ENCODE measurements at places on chromosomes 3 and 15.

DNA sequence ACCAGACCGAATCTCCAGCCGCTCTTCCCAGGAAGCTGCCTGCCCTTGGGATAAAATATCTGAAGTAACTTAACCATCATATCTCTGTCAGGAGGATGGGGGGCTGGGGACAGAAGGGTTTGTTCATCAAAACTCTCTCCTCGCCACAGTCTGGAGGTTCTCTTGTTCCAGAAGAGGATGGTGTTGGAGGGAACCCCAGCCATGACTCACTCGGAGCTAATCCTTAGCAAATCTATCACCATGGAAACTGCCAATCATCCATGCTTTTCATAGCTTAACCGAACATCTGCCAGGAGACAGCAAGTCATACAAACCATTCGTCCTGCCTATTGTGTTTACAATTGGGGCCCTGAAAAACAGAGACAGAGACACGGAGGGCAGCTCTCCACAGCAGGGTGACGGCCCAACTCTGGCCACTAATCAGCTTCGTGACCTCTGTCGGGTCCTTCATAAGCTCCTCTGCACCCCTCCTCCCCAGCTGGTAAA, 73.8 kb upstream of the HEG1 start:
- peak; percentile 98 for DNase-seq

DNA sequence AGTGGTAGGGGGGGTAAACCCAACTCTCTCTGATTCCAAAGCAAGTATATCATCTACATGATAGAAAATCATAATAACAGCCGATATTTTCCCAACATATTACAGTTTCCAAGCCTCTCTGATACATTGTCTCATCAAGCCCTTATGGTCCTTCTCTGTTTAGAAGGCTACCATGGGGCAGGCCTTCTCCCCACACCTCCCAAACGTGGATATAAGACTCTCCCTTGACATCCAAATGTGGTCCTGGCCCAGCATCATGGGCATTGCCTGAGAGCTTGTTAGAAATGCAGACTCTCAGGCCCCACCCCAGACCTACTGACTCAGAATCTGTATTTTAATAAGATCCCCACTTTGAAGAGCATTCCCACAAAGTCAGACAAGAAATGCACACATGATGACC, 17.7 kb upstream of the CCR9 start:
- no peak for DNase-seq

DNA sequence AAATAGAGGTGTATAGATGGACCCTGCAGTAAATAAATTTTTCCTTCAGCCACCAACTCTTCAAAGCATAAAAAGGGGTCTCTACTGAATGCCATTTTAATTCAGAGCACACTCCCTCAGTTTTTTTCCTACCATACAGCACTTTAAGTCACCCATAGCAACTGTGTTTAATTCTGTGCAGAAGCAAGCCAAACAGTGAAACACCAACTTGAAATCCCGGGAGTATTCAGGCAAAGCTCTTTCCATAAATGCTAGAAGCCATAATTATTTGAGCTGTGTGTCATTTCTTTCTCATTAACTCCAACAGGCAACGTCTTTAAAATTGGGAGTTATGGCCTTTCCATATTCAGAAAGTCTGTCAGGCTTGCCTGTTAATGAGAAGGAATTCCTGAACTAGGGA, 562.1 kb downstream of the GRM7 start:
- DNase-seq: no peak

DNA sequence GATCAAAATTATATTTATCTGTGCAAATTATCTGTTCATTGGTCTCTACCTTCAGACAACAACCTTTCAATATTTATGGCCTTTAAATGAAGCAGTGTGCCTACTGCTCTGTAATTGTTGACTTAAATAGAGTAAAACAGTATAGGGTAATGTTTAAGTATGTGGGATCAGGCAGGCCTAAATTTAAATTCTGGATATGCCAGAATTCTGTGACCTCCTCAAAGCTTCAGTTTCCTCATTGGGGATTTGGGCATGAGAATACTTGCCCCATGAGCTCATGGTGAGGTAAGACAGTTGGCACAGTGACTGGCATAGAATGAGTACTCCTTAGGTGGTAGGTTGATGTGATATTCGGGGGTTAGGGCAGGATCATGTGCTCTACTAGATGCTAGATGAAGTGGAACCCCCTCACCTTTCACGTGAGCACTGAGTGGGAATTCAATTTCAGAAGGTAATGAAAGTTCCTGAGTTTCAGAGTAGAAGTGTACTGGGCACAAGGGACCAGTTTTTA, 14.9 kb downstream of the ARL8B start:
- peak; percentile 26 for DNase-seq

DNA sequence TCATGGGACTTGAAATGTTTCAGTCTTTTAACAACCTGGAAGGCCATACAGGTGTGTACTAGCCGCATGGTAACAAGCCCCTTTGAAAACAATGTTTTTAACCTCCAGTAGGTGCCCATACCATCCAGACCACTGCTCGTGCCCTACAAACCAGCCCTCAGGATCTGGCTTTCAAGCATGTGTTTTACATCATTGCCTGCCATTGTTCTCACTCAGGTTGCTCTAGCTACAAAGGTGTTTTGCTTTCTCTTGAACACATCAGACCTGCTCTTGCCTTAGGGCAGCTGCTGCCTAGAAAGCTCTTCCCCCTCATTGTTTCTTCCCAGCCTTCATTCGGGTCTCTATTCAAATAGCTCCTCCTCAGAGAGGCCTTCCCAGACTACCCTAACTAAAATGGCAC, 32.3 kb upstream of the MAP3K13 start:
- no peak for DNase-seq

DNA sequence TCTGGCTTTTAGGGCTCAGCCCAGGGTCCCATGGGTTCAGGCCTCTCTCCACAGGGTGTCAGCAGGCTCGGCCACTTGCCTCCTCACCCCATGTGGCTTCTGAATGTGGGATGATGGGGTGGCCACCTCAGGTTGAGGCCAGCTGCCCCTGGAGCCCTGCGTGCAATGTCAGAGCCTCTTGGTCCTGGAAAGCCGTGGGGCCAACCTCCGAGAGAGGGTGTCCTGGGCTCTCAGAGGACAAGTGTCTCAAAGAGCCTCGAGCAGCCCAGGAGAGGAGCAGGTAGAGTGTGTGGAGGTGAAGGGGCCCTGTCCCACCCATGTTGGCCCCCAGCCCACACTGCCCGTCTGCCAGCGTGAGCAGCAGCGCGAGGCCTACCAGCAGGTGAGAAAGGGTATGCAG, 86.0 kb downstream of the PLXNA1 start:
- DNase-seq: no peak

- no peak for DNase-seq
These were observed 323.5 kb downstream of the ERC2 start for GRCh38 chr3:56144805-56145204.

GRCh38 chr3:160372780-160373179, 26.2 kb downstream of the IFT80 start:
- no peak for DNase-seq

DNA sequence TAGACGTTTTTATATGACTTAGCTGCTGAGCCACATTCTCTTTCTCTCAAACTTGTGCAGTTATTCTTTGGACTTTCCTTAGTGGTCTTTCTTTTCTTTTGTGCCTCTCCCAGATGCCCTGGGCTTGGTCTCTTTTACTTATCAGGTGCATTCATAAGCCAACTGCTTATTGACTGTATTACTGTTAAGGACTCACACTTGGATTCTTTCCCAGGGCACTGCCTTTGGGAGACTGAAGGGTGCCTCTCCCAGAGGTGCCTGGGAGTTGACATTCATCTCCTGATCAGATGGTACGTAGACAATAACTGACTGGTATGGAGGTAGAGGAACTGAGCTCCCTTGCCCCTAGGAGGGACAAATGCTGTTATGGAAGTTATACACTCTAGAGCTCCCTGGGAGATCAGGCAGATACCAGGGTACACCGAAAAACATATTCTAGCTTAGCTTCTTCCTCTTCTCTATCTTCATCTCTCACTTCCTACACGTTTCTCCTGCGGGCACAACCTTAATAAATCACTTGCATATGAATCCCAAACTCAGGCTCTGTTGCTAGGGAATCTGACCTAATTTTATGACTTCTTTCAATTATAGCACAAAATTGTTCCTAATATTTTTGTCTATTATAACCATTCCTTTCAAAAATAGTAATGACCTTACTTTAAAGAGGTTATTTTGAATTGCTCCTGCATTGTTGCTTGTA, 24.7 kb downstream of the PARP15 start:
- no peak for DNase-seq

DNA sequence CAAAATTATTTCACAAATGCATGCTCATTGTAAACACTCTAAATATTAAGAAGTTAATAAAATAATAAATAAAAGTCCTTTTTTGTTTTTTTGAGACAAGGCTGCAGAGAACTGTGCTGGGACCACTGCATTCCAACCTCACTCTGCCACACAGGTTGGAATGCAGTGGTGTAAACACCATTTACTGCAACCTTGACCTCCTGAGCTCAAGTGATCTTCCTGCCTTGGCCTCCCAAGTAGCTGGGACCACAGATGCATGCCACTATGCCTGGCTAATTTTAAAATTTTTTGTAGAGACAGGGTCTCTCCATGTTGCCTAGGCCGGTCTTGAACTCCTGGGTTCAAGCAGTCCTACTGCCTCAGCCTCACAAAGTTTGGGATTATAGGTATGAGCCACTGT, 578.4 kb downstream of the ZIC1 start:
- no peak for DNase-seq

- DNase-seq: no peak
These were observed 96.6 kb downstream of the SLC9A9 start for GRCh38 chr3:143751643-143752178.

DNA sequence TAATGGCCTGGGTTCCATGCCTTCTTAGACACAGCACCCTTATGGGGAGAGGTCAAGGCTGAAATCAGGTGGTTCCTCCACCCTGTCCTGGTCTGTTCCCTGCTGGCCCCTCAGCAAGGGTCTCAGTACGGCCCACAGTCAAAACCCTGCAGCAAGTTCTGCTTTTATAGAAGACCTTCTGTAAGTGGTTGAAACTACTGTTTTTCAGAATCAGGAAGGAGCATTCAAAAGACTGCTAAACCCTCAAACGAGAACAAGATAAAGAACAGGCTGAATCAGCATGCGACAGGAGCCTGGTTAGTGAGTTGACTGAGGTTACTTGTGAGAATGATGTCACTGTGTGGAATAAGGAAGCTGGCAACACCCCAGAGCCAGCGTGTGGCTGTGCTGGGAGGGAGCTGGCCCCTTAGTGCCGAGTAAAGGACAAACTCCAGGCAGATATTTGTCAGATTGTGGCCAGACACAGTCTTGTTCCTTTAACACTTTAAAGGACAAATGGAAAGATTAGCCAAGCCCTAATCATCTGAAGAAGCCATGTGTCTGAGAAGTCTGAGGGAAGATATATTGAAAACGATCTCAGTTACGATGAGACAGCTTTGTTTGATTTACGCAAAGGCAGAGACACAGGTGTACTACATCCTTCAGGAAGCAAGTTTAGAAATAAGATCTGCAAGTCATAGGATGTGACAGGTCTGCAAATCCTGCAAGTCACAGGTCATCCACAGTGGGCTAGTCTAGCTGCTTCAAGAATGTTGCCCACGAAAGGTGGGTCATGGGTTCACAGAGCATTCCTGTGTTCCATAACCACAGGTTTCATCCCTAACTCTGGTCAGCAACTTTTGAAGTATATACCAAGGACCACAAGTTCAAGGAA, 54.0 kb downstream of the B3GNT5 start:
- peak; percentile 84 for DNase-seq
